COLO829 (cell line): ENCODE measurements at places on chromosomes 16 and 17.

- DNase-seq = no peak
These were observed 35.3 kb downstream of the ADGRG5 start for GRCh38 chr16:57577691-57578224.

- DNase-seq = no peak
These were observed 207.6 kb downstream of the RAB11FIP4 start for GRCh38 chr17:31598921-31599571.

DNA sequence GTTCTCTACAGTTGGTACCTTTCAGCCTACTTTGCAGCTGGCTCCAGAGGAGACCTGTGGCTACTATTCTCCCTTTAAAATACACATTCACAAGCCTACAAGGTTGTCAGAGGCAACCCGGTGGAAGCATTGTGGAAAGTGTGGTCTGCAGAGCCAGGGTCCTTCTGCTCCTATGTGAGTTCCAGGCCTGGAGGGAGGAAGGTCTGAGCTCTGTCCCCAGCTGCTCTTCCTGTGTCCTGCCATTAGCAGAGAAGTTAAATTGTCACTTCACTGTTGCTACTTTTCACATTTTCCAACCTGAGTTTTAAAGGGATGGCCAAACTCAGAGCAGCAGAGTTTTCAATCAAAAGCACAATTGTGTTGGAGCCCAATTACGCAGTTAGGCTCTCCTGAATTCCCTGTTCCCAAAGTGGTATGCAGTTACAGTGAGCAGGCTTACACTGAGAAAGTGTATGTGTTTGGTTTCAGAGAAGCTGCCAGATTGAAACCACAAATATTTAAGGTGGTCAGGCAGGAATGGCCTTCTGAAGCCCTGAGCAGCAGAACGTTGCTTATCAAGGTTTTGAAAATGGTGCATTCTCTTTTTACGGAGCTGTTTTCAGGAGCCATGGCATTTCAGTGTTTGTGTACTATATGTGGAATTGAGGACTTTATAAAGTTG lies 25.0 kb downstream of the MAP3K3 start:
- no peak for DNase-seq

GRCh38 chr17:57461082-57461481 lies 204.8 kb downstream of the MSI2 start:
- no peak for DNase-seq

DNA sequence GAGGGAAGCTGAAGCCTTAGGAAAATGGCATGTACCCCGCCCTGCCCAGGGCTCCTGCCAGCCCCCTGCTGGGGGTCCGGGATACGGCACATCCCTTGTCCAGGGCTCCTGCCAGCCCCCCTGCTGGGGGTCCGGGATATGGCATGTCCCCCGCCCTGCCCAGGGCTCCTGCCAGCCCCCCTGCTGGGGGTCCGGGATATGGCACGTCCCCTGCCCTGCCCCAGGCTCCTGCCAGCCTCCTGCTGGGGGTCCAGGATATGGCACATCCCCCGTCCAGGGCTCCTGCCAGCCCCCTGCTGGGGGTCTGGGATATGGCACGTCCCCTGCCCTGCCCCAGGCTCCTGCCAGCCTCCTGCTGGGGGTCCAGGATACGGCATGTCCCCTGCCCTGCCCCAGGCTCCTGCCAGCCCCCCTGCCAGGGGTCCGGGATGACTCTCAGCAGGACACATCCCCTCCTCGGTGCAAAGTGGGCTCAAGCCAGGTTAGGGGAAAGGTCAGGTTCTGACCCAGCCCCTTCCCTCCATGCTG lies 43.2 kb downstream of the RPH3AL start:
- DNase-seq = peak; percentile 8

DNA sequence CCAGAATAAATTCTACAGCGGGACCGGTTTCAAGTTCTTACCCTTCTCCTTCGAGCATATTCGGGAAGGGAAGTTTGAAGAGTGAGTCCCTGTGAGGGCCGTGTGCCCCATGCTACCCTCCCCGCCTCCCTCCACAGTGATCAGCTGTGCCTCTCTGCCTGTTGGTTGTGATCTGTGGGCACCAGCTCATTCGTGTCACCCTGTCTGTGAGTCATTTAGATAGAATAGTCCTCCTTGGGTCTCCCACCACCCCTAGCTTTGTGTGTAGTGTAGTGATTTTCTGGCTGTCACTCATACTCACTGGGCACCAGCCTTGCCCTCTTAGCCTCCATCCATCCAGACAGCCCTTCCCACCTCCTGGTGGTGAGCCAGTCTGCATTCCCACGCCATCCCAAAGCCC lies 15.0 kb upstream of the NAGLU start:
- DNase-seq = no peak

- peak; percentile 11 for DNase-seq
These were observed 465.9 kb upstream of the ERCC4 start for GRCh38 chr16:13453938-13454553.

DNA sequence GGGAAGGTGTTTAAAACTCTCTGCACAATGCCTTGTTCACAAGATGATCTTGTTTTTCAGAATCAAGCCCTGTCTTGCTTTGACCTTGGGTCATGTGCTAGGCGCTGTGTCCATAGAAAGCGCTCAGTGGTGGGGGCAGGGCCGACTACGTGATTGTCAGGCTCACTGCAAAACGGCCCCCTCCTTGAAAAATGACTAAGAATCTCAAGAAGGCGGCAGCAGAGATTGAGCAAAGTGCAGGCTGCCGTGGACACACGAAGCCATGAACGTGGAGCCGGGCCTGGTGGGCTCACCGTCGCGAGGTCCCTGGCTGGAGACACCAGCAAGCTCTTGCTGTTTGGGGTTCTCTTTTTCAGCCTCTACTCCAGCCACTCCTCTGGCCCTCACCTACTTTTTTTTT lies 10.2 kb downstream of the ATP2C2 start:
- DNase-seq = no peak

DNA sequence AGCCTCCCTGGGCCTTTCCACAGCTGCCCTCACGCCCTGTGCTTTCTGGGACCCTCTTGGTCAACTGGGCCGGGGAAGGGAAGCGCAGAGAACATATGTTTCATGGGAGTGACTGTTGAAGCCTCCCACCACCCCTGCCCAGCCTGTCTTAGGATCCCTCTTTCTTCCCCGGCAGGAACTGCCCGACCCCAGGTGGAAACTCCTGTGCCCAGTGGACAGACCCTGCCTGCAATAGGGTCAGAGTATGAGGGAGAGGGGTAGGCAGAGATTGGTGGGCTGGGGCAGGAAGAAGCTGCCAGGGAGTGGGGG lies 10.5 kb downstream of the HEXIM2 start:
- DNase-seq = no peak

GRCh38 chr16:19186408-19186807 lies 18.4 kb downstream of the SYT17 start:
- DNase-seq = no peak

GRCh38 chr16:85470873-85471272 lies 142.2 kb upstream of the GSE1 start:
- DNase-seq = no peak

GRCh38 chr16:35745191-35745590 lies 2285.8 kb downstream of the TP53TG3F start:
- no peak for DNase-seq

DNA sequence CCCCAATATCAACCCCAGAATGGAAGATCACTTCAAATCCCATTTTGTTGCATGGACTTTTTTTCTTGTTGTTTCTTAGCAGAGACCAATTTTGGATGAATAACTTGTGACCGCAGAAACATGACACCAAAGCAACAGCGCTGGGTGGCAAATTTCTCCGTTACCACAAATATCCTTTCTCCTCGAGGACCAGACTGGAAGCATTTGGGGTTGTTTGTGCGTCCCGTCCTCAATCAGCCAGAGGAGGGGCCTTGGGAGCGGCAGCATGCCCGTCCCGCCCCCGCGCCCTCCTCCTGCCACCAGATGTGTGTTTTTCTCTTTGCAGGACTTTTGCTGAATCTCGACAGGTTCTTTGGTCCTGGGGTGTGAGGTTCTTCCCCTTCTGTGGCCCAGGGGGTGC lies 282.5 kb upstream of the FOXF1 start:
- no peak for DNase-seq

GRCh38 chr17:2936771-2937321 lies 126.6 kb downstream of the OR1D5 start:
- no peak for DNase-seq

GRCh38 chr17:44331249-44331760 lies 6.7 kb upstream of the SLC25A39 start:
- DNase-seq = peak; percentile 68
